ENCODE measurements at places on chromosomes 6 and 20.

DNA sequence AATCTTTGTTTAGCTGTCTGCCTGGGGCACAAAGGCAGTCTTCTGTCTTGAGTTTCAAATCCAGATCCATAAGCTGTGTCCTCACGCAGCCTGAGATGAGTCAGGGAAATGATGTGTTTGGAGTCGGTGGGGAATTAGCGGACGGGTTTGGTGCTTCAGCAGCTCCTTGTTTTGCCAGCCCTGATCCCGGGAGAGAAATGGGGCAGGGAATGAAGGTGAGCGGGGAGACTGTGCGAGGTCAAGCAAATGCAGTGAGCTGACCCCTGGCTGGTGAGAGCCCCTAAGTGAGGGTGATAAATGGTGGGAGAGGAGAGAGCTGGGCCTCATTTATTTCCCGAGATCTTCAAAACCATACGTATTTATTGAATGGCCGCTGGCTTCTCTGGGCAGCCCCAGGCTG lies 21.6 kb downstream of the DUSP22 start:
- no peak for DNase-seq

GRCh38 chr6:148348335-148348734 lies 5.7 kb downstream of the SASH1 start:
- no peak for DNase-seq

DNA sequence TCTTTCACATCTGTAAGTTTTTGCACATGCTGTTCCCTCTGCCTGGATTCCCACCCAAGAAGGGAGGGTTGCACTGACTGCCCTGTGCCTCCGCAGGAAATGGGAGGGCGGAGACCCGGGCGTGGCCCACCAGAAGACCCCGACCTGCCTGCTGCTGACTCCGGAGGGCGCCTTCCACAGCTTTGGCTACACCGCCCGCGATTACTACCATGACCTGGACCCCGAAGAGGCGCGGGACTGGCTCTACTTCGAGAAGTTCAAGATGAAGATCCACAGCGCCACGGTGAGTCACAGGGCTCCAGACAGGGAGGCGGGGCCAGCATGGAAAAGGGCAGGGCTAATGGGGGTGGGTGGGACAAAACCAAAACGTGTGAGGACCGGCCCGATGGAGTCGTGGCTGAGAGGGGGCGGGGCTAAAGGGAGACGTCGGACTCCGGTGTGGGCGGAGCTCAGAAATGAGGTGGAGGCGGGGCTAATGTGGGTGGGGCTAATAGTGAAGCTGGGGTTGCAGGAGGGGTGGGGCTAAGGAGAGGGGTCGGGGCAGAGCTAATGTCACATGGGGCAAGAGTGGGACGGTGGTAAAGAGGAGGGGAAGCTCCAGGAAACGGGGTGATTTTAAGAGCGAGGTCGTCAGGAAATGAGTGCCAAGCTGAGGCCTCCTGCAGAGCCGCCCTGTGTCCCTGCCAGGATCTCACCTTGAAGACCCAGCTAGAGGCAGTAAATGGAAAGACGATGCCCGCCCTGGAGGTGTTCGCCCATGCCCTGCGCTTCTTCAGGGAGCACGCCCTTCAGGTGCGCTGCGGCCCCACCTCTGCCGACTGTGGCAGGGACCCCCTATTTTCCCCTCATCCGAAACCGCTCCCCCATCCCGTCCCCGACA lies 12.6 kb downstream of the HSPA12B start:
- no peak for DNase-seq

- no peak for DNase-seq
These were observed 465.9 kb upstream of the BTBD3 start for GRCh38 chr20:11451793-11452291.

DNA sequence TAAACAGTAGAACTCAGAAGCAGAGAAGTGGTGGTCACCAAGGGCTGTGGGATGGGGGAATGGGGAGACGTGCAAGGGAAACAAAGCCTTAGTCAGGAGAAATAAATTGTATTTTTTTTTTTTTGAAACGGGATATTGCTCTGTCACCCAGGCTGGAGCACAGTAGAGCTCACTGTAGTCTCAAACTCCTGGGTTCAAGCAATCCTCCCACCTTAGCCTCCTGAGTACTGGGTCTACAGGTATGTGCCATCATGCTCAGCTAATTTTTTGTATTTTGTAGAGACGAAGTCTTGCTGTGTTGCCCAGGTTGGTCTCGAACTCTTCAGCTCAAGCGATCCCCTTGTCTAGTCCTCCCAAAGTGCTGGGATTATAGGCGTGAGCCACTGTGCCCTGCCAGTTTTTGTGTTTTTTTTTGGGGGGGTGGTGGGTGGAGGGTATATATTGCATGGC lies 3.4 kb downstream of the HSPA1B start:
- no peak for DNase-seq

- DNase-seq, result no peak
These were observed 43.0 kb downstream of the LAMP5 start for GRCh38 chr20:9557411-9557810.

DNA sequence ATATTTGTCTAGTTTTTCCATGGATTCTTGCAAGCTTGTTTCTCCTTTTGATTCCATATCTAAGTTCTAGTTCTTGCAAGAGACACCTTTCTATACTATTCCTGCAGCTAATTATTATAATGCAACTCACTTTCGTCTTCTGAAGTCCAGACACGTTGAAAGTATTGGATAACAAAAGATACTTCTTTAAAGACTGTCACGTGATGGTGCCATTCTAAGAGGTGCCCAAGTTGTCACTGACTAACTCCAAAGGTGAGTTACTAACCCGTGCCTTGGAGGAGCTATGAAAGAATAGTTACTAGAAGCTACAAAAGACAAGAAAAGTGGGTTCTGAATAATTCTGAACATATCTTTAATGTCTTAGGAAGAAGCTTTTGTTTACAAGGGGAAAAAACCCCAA lies 322.6 kb downstream of the HDGFL1 start:
- DNase-seq, result no peak

GRCh38 chr6:53124131-53124800 lies 24.4 kb downstream of the GCM1 start:
- DNase-seq, result no peak

- DNase-seq, result no peak
These were observed 184.8 kb downstream of the ZNF217 start for GRCh38 chr20:53408691-53409446.

GRCh38 chr6:27795697-27796494 lies 116.3 kb downstream of the OR2B2 start:
- DNase-seq, result peak; percentile 19

DNA sequence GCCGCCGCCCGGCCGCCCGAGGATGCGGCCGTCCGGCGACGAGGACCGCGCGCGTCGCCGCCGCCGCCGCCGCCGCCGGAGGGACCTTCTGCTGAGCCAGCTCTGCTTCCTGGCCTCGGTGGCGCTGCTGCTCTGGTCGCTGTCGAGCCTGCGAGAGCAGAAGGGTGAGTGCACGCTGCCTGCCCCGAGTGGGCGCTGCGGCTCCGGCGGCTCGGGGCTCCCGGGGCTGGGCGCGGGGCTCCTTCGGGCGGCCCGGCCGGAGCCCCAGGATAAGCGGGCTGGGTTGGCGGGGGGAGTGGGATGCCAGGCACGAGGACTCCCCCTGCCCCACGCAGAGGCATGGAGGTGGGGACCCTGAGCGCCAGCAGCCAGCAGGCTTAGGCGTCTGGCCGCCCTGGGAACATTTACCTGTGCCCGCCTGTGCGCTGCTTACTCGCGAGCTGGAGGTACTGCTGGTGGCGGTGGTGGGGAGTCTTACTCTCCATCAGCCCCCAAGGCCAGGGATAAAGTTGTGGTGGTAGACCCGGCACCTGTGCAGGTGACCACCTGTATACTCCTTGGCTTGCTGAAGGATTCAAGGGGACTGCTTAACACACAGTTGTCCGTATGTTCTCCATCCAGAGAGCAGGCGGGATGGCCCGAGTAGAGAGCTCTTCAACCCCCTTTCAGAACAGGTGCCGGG lies 520 bp downstream of the SLC24A3 start:
- peak; percentile 80 for DNase-seq

All from NCI-H510A (cell line).